Dermis blood vessel endothelial cell (primary cell): ENCODE measurements at places on chromosomes 7 and 10.

GRCh38 chr7:130141161-130141883 is 63.9 kb downstream of the TMEM209 start:
- DNase-seq: peak; percentile 57

GRCh38 chr7:33798686-33799325 is 106.5 kb upstream of the BMPER start:
- no peak for DNase-seq

- DNase-seq: no peak
These were observed 252.6 kb downstream of the GRID1 start for GRCh38 chr10:86113983-86114382.

GRCh38 chr7:105935250-105935649 is 27.8 kb upstream of the CDHR3 start:
- DNase-seq: no peak

DNA sequence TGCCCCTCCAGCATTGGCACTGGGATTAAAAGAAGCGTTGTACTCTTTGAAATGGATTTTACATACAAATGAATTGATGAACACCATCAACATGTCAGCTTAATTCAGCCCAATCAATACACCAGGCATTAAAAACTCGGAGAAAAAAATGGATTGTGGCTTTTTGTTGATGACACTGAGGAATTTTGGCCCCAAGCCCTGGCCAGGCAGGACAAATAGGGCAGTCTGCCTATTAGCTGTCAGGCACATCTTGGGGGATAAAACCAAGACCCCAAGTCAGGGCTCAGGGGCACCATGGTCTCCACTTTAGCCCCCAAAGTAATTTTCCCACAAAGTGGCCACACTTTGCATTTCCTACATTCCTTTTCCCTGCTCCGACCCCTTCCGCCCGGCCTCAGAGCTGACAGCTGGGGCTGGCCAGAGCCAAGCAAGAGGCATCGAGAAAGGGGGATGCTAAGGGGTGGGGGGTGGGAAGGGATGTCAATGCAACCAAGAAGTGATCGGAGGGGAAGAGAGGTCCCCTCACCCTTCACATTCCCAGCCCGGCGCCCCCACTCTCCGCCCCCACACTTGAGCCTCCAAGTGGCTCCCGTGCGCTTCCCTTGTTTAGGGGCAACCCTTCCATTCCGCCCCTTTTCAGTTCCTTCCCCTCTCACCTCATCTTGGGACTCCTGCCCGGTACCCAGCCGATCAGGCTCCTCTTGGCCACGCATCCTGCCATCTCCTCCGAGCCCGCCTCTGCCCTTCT is 711 bp downstream of the HIP1 start:
- DNase-seq: no peak

GRCh38 chr7:44307301-44307900 is 18.0 kb downstream of the CAMK2B start:
- DNase-seq: peak; percentile 61

DNA sequence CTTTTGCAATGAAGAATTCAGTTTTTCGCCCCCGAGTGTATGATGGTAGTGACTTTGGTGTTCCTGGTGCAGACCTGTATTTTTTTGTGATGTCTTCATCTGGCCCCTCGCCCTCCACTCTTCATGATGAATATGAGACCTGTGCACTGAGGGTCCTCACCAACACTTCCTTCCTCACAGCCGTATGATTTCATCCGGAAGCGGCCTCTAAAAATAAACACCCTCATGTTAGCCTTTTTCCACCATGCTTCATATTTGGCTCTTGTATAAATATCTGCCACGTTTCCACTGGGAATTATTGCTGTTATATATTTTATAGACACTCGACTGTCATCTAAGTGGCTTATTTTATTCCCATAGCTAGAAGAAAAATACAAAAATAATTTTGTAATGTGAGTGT is 160.4 kb downstream of the MGMT start:
- DNase-seq: peak; percentile 21

DNA sequence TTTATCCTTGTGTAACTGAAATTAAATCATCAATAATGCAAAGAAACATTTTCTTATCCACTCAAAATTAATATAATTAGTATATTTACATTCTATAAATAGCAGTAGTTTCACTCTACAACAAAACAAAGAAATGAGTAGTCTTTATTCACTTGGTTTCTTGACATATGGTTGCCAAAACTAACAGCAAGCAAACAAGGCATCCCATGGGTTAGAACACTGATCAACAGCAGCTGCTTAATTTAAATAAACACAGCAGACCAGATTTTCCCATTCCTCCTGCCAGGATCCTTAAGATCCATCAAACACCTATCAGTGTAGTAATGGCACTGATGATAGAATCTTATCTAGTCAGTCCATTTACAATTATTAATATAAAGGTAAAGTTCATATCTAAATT is 22.1 kb downstream of the NCAPG2 start:
- DNase-seq: no peak

DNA sequence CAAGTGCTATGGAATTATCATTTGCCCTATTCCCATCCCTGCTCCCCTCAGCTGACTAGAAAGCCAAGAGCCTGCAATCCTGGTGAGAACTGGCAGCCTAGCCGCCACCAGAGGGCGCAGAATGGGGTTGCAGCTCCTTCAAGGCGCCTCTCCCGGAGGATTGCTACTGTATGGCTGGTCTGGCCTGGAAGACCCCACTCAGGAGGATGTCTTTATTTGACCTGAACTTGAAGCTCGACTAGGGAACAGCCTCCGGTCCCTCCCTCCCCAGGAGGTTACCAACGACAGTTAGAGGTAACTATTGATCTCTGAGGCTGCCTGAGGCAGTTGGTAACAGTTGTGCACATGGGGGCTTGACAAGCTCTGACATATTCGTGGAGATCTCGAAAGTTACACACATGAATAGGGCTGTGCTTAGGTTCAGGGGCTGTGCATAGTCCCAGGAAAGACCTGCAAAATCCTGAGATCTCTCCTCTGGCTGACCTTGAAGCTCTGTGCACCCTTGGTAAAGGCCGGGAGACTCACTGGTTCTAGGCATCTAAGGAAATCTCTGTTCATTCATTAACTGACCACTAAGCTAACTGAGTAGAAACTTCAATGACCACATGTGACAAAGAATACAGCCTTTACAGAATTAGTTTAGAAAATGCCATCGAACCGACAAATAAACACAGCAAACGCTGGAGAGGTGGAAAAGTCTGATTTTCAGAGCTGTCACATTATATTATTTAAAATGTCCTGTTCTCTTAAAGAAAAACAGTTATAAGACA is 65.7 kb downstream of the TSPAN12 start:
- peak; percentile 90 for DNase-seq

DNA sequence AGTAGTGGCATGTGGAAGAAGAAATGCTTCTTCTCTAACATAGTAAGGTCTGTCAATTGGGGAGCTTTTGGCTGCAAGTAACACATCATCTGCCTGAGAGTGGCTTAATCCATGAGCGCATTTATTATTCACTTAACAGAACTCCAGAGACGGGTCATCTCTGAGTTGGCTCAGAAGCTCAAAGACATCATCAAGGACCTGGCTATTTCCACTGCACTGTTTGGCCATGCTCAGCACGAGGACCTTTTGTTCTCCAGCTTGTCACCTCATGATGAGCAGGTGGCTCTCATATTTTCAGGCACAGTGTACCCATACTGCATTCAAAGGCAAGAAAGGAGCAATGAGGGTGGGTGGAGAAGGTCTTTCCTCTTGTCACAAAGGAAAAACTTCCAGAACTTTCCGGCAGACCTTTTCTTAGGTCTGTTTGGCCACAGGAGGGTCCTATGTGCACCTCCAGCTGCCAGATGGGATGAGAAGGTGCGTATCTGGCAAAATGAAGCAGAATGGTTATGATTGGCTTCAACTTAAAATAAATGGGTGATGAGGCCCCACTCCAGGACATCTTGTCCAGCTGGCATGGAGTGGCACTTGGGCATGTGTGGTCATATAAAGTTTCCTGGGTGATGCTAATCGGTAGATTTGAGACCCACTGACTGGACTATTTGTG is 55.6 kb upstream of the SHH start:
- no peak for DNase-seq

DNA sequence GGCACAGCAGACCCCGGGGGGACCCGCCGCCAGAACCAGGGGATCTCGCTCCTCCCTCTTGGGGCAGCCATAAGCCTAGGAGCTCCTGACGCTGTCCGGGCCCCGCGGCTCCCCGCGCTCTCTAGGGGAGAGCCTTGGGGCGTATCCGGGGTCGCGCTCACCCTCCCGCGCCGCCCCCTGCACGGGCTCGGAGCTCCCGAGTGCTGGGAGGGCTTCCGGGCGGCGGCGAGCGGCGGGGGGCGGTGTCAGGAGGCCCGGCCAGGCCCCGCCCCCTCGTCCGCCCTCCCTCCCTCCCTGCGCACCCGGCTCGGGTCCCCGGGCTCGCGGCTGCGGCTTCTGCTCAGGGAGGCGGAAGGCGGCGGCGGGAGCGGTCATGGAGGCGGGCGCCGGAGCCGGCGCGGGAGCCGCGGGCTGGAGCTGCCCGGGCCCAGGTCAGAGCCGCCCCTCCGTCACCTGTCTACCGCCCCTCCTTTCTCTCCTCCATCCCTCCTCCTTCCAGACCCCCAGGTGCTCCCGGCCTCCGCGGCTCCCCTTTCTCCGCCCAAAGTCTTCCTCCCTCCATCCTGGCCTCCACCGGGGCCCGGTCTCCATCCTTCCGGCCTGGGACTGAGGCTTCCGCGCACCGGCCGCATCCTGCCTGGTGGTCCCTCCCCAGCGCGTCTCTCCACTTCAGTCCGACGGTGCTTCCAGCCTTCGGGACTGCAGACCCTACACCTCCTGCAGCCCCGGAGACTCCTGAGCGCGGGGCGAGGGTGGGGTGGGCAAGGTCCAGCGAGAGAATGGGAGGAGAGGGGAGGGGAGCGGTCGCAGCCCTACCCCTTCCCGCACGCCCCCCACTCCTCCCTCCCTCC is at the start of gene CCDC136:
Gene CCDC136 (plus strand): TSS at position 848 of the 851 bp plus-strand sequence. CDS start 444 bp downstream, outside the sequence.
- DNase-seq: peak; percentile 32

DNA sequence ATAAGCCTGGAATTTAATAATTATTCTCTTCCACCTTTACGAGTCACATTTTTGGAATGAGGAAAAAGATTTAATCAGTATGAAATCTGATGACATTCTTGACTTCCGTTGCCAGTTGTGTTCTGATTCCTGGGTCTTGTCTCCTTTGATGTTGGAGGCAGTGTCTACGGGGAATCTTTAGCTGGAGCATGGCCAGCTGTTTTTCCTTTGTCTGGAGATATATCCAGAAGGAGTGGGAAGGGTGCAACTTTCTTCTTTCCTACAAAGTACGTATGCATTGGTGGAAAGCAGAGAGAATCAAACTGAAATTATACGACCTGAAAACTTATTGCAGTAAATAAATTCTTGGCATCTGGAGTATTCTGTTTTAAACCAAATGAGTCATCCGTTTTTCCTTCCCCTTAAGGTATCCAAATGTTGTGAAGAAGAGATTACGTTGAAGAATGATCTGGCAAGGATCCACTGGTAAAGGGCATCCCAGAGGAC is 6.9 kb upstream of the GNG11 start:
- peak; percentile 77 for DNase-seq

DNA sequence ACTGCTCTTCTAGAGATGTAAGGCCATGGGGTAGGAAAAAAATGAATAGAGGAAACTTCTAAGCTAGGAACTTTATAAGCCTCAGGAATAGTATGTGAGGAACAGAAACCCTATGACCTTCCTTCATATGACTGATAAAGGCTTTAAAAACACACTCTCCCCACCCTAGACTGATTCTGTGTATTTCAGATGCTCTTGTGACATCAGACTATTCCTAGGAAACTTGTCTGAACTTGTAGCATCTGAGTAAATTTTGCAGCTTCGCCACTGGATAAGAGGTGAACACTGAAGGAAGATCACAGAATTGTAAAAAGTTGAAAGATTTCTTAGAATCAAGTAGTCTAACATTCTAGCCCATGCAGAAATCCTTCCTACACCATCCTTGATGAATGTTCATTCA is 31.0 kb upstream of the CBLL1 start:
- no peak for DNase-seq

- DNase-seq: peak; percentile 66
These were observed 10.0 kb upstream of the DDIT4 start for GRCh38 chr10:72263613-72264241.

DNA sequence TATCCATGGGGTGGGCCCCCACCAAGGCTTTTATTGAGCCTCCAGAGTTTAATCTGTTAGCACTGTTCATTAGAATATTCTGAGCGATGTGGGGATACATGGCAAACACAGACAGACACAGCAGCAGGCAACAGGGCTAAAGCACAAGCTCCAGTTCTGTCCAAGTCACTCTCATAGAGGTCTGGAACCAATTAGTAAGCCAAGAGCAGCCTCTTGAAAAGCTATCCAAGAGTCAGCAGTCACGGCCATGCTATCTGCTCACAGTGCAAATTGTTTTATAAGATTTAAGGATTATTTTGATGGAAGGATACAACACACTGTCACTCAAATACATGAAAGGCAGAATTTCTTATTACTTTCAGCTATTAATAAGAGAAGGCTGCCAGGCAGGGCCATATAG is 86.4 kb upstream of the DGKB start:
- DNase-seq: no peak

GRCh38 chr10:103727991-103728689 is 127.2 kb downstream of the SH3PXD2A start:
- DNase-seq: no peak

- DNase-seq: no peak
These were observed 125.9 kb upstream of the HPS1 start for GRCh38 chr10:98572594-98572993.

- DNase-seq: no peak
These were observed 52.5 kb upstream of the PPP2R2D start for GRCh38 chr10:131848296-131848695.

GRCh38 chr10:97514344-97514743 is 15.6 kb downstream of the UBTD1 start:
- no peak for DNase-seq

GRCh38 chr7:50397971-50398324 is 52.2 kb downstream of the FIGNL1 start:
- DNase-seq: no peak

- DNase-seq: no peak
These were observed 8.5 kb downstream of the CNOT4 start for GRCh38 chr7:135501402-135501801.

GRCh38 chr10:108031505-108031904 is 867.0 kb upstream of the SORCS1 start:
- DNase-seq: no peak

DNA sequence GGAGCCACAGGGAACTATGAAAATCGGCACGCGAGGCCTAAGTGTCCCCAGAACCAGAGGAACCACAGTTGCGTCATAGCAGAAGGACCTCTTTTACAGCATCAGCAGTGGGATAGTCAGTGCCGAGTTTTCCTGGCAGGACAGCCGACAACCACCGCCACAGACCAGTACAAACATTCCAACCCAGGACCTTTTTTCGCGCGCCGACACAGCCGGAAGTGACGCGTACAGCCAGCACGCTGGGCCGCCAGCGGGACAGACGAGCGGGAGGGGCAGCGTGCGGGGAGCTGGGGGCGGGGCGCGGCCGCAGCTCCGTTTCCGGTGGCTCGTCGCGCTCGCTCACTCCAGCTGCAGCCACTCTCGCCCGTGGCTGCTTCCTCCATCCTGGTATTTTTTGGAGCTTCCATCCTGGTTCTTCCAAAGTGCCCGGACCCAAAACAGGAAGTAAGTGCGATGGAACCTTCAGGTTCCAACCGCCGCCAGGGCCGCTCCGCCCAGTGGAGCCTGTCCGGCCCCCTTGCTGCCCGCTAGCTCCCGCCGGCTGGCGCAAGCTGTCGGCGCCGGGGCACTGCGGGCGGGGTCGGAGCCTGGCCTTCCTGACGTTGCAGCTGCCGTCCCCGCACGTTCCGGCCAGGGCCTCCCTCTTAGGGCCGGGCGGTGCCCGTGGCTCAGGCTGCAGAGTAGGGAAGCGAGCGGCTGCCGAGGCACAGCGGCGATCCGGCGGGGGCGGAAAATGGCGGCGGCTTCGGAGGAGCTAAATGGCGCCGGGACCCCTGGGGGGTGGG is at the start of gene DMTF1:
Gene DMTF1 (plus strand): TSS at position 342 of the 785 bp plus-strand sequence. CDS start 12,489 bp downstream, outside the sequence.
- peak; percentile 96 for DNase-seq
